Effector memory CD8-positive, alpha-beta T cell (primary cell): ENCODE measurements at places on chromosomes 11 and 22.

DNA sequence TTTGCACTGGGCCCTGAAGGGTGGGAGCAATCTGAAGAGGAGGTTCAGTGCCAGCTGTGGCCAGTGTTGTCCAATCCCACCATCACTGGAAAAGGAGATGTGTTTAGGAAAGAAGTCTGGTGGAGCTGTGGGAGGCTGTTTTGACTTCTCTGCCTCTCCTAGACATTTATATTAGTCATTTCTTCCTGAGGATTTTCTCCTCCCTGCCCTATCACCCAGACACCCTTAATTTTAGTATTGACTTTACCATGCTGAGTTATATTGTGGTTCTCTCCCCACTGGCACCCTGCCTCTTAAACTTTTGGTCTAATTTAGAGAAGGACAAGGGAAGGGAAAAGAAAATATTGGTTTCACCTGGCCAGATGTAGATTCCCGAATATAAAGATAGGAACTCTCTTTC lies 159.1 kb downstream of the WNT11 start:
- H3K4me3 ChIP-seq, result no peak overlapping the region
- DNase-seq, result no peak
- no peaks in the 10 kb centered on the region for H3K27me3 ChIP-seq
- no peaks in the 10 kb centered on the region for H3K4me1 ChIP-seq
- no peak overlapping the region for H3K27ac ChIP-seq
- peaks cover 3% of the 10 kb centered on the region for H3K36me3 ChIP-seq

- no peaks in the 10 kb centered on the region for H3K36me3 ChIP-seq
- peaks cover 11% of the 10 kb centered on the region for H3K27me3 ChIP-seq
- peak within 1 kb of the TSS; percentile 59 for H3K4me3 ChIP-seq
- DNase-seq, result no peak
Measured at GRCh38 chr11:100687054-100687629, at the start of gene ARHGAP42. ARHGAP42 (plus strand) TSS chr11:100687288; CDS start chr11:100687679, 391 bp downstream.

DNA sequence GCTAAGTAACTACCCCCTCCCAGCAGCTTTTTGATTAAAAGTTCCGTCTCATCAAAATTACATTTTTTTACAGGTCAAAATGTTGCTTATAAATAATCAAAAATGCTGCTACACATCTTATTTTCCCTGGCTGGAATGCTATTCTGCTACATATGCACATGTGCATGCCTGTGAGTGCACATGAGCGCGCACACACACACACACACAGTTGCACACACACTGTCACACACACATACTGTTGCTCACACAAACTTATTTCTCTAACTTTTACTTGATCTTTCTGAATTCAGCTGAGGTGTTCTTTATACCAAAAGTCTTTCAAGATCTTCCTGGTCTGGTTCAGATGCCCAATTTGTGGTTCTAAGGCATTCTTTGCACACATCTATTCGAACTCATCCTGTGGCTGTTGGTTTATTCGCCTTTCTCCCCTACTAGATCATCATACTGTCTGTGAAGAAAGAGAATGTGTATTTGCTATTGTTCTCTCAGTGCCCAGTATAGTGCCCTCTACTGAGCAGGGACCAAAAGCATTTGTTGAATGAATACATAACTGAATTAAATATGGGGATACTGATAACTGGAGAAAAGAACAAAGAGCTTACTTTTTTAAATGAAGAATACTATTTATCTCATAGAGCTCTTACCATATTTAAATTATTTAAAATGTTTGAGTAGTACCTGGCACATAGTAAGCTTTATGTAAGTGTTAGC lies 68.1 kb upstream of the CCDC179 start:
- no peak overlapping the region for H3K4me3 ChIP-seq
- H3K27ac ChIP-seq, result no peak overlapping the region
- no peak for DNase-seq
- H3K36me3 ChIP-seq, result no peaks in the 10 kb centered on the region
- no peaks in the 10 kb centered on the region for H3K27me3 ChIP-seq

DNA sequence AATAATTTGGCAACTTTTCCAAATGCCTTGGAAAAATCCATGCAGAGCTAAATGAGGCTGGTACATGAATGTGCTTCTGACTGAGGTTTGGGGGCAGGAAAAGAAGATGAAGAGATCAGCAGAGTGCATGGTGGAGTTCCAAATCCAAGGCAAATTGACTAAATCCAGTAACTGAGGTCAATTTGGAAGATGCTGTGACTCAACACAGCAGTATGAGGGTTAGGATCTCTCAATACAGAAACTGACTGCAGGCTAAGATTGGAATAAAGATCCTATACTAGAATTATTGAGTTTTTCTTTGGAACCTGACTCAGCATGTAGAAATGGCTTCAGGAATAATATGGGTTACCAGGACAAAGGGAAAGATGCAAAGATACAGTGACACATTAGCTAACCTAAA lies 99.3 kb upstream of the FAT3 start:
- H3K27ac ChIP-seq, result no peak overlapping the region
- H3K36me3 ChIP-seq, result no peaks in the 10 kb centered on the region
- no peaks in the 10 kb centered on the region for H3K27me3 ChIP-seq
- no peaks in the 10 kb centered on the region for H3K4me1 ChIP-seq

- H3K4me3 ChIP-seq, result no peak overlapping the region
- DNase-seq, result no peak
- no peak overlapping the region for H3K27ac ChIP-seq
- no peaks in the 10 kb centered on the region for H3K27me3 ChIP-seq
Measured at GRCh38 chr11:15841931-15842740, 514.2 kb downstream of the SOX6 start.

GRCh38 chr11:106986673-106987072 lies 31.6 kb downstream of the GUCY1A2 start:
- H3K4me3 ChIP-seq, result no peak overlapping the region
- no peaks in the 10 kb centered on the region for H3K4me1 ChIP-seq
- H3K36me3 ChIP-seq, result no peaks in the 10 kb centered on the region

DNA sequence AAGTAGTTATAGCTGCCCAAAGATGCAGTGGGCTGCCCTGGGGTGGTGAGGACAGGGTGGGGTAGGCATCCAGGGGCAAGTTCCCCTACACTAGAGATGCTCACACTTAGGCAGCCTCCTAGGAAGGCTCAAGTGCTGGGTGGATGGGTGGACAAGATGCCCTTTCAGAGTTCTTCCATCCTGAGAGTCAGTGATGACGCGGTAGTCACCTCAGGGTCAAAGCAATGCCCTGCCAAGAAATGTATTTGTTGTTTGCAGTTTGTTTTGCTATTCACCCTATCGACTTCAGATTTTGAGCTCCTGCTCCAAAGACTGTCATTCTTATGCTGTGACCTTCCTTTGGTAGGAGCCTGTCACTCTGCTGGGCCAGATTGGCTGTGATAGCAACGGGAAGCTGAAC lies 18.9 kb downstream of the POLA2 start:
- no peaks in the 10 kb centered on the region for H3K27me3 ChIP-seq
- no peaks in the 10 kb centered on the region for H3K4me1 ChIP-seq
- H3K4me3 ChIP-seq, result no peak overlapping the region
- no peak for DNase-seq
- peaks cover 51% of the 10 kb centered on the region for H3K36me3 ChIP-seq
- H3K27ac ChIP-seq, result no peak overlapping the region

- DNase-seq, result no peak
- peak overlapping the region; percentile 44 for H3K27ac ChIP-seq
- H3K4me3 ChIP-seq, result no peak overlapping the region
- H3K36me3 ChIP-seq, result peaks cover 33% of the 10 kb centered on the region
- H3K27me3 ChIP-seq, result no peaks in the 10 kb centered on the region
- H3K4me1 ChIP-seq, result peaks cover 2% of the 10 kb centered on the region
Measured at GRCh38 chr22:42509548-42509947, 10.0 kb downstream of the RRP7A start.

DNA sequence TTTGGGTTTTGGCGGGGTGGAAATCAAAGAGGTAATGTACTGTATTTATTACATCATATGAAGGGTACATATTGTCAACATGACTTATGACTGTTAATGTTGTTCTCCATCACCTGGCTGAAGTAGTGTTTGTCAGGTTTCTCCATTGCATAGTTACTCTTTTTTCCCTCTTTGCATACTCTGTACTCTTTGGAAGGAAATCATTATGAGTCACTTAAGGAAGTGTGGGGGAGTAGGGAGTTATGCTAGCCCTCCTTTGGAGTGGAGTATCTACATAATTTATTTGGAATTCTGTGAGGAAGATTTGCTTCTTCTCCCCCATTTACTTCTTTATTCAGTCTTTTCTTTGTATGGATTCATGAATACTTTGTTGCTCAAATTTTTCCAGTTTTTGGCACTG lies 3.6 kb upstream of the PGR start:
- H3K4me1 ChIP-seq, result no peaks in the 10 kb centered on the region
- no peak overlapping the region for H3K27ac ChIP-seq
- peaks cover 14% of the 10 kb centered on the region for H3K27me3 ChIP-seq
- no peak overlapping the region for H3K4me3 ChIP-seq
- H3K36me3 ChIP-seq, result peaks cover 3% of the 10 kb centered on the region

DNA sequence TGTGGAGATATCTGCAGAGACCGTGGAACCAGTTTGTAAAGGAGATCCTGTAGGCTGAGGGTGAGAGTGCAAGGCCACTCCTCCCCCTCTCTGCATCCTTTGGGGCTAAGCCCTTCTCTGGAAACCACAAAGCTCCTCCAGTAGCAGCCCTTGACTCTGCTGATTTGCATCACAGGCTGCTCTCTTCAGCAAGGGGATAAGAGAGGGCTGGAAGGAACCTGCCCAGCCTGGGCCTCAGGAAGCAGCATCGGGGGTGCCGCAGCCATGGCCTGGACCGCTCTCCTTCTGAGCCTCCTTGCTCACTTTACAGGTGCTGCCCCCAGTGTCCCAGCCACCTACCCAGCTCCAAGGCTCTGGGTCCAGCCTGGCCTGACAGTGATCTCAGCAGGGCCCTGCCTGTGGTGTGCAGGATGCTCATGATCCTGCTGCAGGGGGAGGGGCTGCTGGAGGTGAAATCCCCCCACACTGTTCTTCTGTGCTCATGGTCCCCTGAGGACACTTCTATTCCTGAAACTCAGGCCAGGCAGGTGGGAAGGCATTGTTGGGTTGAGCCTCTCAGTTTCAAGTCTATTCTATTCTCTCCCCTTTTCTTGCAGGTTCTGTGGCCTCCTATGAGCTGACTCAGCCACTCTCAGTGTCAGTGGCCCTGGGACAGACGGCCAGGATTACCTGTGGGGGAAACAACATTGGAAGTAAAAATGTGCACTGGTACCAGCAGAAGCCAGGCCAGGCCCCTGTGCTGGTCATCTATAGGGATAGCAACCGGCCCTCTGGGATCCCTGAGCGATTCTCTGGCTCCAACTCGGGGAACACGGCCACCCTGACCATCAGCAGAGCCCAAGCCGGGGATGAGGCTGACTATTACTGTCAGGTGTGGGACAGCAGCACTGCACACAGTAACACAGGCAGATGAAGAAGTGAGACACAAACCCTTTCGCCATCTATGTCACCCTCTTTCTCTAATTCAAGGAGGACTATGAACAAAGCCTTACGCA lies 68.5 kb upstream of the IGLL5 start:
- H3K36me3 ChIP-seq, result peaks cover 4% of the 10 kb centered on the region
- H3K4me1 ChIP-seq, result peaks cover 92% of the 10 kb centered on the region
- H3K27me3 ChIP-seq, result no peaks in the 10 kb centered on the region
- DNase-seq, result peak; percentile 27
- peak overlapping the region; percentile 88 for H3K4me3 ChIP-seq

GRCh38 chr22:43890901-43891331 lies 897 bp downstream of the PNPLA5 start:
- no peak overlapping the region for H3K4me3 ChIP-seq
- H3K27me3 ChIP-seq, result peaks cover 51% of the 10 kb centered on the region
- no peaks in the 10 kb centered on the region for H3K4me1 ChIP-seq
- DNase-seq, result no peak
- peaks cover 2% of the 10 kb centered on the region for H3K36me3 ChIP-seq

- no peak overlapping the region for H3K4me3 ChIP-seq
- peaks cover 2% of the 10 kb centered on the region for H3K4me1 ChIP-seq
- no peaks in the 10 kb centered on the region for H3K36me3 ChIP-seq
- peaks cover 10% of the 10 kb centered on the region for H3K27me3 ChIP-seq
Measured at GRCh38 chr11:119196833-119197483, 9.2 kb upstream of the CBL start.

DNA sequence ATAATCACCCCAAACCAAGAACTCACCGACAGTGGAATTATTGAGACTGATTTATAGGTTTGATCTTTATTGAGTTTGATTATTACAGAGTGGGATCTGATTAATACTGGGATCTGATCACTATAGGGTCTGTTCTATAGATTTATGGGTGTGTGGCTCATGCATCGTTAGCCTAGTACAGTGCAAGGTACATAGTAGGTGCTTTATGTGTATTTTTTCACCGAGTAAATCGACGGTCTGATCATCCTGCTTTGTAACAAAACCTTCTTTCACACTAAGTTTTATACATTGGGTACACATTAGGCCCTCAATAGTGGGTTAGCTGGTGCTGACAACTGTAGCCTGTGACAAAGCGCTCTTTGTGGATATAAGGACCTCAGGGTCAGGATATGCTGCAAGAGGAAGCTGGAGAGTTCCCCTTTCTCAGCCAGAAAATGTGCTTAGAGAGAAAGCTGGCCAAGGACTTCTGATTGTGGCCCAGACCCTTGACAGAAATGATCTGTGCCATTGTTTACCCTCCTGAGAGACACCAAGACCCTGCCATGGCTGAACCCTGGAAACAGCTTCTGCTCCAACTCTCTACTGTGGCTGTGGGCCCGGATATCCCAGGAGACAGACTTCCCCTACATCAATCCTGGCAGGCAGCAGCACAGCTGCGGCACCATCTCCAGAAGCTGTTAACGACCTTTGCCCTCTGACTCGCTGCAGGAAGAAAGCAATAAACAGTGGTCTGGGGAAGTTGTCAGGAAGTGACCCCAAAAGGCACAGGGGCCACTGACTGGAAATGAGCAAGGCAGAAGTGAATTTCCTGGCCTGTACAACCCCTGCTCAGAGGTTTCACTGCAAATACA lies 16.1 kb upstream of the TPP1 start:
- H3K4me1 ChIP-seq, result no peaks in the 10 kb centered on the region
- no peak overlapping the region for H3K4me3 ChIP-seq
- DNase-seq, result no peak
- no peaks in the 10 kb centered on the region for H3K27me3 ChIP-seq

DNA sequence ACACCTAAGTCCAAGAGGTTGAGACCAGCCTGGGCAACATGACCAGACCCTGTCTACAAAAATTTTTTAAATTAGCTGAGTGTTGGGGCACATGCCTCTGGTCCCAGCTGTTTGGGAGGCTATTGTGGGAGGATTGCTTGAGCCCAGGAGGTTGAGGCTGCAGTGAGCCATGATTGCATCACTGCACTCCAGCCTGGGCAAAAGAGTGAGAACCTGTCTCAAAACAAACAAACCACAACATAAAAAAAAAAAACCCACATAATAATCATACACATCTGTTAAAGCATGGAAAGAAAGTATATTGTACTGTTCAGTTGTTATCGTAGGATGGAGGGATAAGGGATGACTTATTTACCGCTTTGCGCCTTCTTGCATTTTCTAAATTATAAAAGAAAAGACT lies 35.9 kb upstream of the GRK2 start:
- H3K27ac ChIP-seq, result peak overlapping the region; percentile 77
- no peak for DNase-seq
- peaks cover 59% of the 10 kb centered on the region for H3K36me3 ChIP-seq
